ENCODE measurements at places on chromosomes 5 and 9. TPM values are rescaled to one million over a fixed set of nuclear protein-coding genes. Genes with fewer than 3 reads are reported as not detected.

- no peak for DNase-seq
Measured at GRCh38 chr5:59829386-59829785, 64.1 kb downstream of the PDE4D start.

- no peak for DNase-seq
Measured at GRCh38 chr9:115229496-115229895, 111.5 kb upstream of the TNC start.

GRCh38 chr9:121930956-121931355 lies 162.2 kb downstream of the TTLL11 start:
- DNase-seq, result no peak

KIAA1191 gene
- 56.6 TPM for total RNA-seq

FOXD4L6 gene
- total RNA-seq, result not detected

GRCh38 chr5:77168161-77168878 lies 42.2 kb upstream of the PDE8B start:
- no peak for DNase-seq

GRCh38 chr5:141883892-141884318 lies 5.7 kb upstream of the PCDH1 start:
- no peak for DNase-seq

- DNase-seq, result no peak
Measured at GRCh38 chr5:61809651-61810050, 477.6 kb downstream of the ZSWIM6 start.

DNA sequence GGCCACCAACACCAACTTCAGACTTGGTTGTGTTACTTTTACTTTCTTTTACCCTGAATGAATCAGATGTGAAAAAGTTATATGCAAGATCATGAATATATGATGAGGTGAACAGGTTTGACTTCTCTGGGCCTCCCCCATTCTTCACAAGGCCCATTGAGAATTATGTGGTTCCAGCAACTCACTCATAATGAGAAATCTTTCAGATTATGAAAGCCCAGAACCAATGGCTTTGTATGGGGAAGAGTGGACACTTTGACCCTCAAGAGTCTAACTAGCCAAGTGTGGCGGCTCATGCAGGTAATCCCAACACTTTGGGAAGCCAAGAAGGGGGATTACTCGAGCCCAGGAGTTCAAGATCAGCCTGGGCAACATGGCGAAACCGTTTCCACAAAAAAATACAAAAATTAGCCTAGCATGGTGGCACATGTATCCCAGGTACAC lies 16.1 kb upstream of the LNPEP start:
- no peak for DNase-seq

PAPPA gene
- not detected for total RNA-seq

DNA sequence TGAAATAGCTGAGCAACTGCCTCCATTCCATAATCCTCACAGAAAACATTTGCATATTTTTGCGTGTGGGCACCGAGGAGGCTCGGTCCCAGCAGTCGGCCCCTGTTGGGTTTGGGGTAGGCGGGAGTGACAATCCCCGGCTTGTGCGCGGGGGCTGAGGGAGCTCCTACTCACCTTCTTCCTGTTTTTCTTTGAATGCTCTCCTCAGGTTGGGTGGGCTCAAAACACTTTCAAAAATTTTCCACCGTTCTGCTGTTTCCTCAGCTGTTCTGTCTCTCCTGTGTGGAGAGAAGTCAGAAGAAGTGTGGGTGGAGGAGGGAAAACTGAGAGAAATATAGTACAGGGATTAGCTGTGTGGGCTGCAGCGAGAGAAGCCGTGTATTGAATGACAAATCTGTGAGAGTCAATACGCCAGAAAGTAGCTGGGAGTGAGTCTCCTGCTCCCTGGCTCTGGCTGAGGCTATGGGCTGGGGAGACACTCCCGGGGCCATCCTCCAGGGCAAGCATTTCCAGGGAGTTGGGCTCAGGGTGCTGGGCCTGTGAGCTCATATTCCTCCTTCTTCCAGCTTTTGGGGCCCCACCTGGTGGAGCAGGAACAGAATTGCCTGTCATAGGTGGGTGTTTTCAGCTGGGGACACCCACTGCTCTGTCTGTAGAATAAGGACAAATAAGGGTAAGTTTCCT lies 84.7 kb downstream of the CMYA5 start:
- DNase-seq, result no peak

DNA sequence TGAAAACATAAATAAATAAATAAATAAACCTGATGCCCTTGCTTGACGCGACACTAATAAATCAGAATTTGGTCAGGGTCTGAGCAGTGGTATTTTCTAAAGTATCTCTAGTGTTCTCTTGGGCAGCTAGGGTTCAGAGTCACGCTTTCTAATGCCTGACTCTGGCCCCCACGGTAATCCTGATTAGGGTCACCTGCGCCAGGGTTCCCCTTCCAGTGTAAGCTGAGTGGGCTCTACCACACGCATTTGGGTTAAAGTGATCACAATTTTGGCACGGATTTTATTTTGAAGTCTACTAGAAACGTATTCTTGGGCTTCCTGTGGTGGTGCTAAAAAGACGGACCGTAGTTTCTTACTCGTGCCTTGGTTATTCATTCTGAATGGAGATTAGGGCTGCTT lies 651 bp downstream of the TTC1 start:
- DNase-seq, result no peak

GABRB2 gene
- total RNA-seq, result 0.29 TPM

DNA sequence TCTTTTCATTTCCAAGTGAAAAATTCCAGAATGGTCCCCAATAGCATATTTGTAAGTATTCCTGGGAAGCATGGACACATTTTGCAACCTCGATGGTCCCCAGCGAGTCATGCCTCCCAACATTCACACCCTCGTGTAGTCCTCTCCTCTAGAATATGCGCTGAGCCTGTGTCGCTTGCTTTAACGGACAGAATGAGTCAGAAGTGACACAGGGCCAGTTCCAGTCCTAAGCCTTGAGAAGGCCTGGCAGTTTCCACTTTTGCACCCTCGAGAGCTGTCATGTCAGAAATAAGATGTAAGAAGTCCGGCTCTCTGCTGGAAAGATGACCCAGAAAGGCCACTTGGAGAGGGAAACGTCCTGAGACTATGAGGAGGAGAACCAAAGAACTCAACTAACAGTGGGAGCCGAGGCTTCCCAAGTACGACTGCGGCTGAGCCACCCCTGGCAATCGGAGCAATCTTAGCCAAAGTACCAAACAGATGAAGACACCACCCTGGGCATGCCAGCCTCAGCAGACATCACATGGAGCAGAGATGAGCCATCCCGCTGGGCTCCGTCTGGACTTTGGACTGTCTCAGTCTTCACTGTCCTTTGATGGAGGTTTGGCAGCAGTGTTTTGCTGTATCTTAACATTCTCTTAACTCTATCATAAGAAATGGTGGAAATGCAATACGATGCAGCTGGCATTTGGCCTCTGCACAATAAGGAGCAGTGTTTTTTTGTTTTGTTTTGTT lies 42.6 kb upstream of the GFPT2 start:
- no peak for DNase-seq

DNA sequence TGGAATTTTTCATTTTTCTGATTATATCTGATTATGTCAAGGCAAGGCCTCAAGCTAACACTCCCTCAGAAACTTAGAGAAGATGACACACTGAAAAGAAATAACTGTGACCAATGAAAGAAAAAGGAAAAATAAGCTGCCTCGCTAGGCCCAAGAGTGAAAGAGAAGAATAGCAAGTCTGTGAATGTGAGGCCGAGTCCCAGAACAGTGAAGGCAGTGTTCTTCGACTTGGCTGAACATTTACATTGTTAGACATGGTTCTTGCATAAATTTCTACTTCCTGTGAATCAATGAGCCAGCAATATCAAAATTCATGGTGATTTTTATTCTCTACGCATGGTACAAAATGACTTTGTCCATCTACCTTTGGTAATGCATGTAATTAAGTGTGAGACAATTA lies at the start of gene ATP10B:
Gene ATP10B (minus strand): TSS at position 163 of the 400 bp plus-strand sequence. CDS start 164,137 bp downstream, outside the sequence.
- no peak for DNase-seq

- DNase-seq, result no peak
Measured at GRCh38 chr9:77176686-77177142, 620 bp upstream of the VPS13A start.

GRCh38 chr5:123170816-123171215 lies 81.8 kb downstream of the PRDM6 start:
- DNase-seq, result no peak

DNA sequence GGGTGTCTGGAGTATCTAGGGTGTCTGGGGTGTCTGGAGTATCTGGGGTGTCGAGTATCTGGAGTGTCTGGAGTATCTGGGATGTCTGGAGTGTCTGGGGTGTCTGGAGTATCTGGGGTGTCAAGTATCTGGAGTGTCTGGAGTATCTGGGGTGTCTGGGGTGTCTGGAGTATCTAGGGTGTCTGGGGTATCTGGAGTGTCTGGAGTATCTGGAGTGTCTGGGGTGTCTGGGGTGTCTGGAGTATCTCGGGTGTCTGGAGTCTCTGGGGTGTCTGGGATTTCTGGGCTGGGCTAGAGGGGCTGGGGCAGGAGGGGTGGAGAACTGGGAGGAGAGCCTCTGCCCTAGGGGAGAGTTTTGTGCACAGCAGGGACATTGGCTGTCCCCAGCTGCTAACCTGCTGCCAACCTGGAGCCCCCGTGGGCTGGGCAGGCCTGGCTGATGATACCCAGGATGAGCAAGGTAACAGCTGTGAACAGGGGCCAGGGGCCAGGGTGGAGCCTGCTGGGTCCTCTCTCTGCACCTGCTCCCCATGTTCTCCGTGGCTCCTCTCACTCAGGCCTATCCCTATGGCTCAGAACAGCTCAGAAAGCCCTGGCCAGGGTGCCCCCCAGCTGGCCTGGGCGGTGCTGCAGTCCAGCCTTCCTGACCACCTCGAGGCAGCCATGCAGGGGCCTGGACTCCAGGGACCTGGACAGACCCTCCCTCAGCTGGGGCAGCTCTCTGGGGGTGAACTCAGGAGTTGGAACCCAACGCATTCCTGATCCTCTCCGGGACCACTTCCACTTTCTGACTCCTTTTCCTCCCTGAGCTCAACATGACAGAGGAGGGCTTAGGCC lies 29.9 kb downstream of the LHX3 start:
- no peak for DNase-seq

DNA sequence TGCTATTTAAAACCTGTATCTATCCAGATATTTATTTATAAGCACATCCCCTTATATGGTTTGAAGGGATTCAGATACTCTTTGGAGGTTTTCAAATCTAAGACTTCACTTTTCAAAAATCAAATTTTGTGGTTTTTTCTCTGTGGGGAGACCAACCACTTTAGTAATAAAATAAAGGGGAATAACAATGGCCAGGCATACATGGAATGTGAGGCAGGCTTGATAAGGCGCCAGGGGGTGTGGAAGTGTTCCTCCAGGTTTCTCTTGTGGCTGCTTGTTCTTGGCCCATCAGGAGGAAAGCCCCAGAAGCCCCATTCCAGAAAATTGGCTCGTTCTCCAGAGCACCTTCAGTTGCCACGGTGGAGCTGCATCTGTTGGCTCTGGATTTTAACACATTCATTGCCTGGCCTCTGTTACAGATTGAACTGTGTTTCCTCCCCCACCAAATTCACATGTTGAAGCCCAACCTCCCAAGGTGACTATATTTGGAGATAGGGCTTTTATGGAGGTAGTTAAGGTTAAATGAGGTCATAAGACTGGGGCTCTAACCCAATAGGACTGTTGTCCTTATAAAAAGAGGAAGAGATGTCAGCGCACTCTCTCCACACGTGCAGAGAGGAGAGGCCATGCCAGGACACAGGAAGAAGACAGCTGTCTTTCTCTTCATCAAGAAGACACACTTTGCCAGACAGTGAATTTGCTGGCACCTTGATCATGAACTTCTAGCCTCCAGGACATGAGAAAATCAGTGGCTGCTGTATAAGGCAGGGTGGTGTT lies 195.9 kb downstream of the TMEM38B start:
- DNase-seq, result no peak

DNA sequence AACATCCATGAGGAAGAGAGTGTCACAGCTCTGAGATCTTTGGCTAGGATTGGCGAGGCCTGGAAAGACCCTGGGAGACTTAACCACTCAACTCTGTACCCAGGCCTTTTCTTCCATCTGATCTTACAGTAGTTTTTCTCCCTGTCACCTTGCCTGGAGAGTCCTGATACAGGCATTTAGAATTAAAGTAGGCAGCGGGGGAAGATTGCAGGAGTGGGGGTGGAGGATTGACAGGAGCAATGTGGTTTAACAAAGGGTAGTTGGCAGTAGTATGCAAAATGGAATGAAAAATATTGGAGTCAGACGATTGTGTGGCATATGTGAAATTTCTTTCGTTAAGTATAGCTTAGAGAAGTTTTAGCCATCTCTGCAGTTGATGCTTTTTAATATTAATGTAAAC lies 16.9 kb downstream of the TMEFF1 start:
- DNase-seq, result no peak

PDE6A gene
- not detected for total RNA-seq

DNA sequence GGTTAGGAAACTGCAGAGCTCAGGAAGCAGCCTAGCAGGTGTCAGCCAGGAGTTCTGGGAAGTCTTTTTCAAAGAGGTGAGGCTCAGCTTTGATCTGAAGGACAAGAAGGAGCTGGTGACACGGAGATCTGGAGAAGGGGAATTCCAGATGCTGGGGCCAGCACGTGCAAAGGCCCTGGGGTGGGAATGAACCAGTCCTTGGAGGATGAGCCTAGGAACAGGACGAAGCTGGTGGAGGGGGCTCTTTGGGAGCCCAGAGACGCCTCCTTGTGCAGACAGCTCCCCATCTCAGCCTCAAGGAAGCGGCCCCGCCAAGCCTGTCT lies 15.2 kb upstream of the RNU6ATAC start:
- no peak for DNase-seq

CXCL14 gene
- total RNA-seq, result not detected

DNA sequence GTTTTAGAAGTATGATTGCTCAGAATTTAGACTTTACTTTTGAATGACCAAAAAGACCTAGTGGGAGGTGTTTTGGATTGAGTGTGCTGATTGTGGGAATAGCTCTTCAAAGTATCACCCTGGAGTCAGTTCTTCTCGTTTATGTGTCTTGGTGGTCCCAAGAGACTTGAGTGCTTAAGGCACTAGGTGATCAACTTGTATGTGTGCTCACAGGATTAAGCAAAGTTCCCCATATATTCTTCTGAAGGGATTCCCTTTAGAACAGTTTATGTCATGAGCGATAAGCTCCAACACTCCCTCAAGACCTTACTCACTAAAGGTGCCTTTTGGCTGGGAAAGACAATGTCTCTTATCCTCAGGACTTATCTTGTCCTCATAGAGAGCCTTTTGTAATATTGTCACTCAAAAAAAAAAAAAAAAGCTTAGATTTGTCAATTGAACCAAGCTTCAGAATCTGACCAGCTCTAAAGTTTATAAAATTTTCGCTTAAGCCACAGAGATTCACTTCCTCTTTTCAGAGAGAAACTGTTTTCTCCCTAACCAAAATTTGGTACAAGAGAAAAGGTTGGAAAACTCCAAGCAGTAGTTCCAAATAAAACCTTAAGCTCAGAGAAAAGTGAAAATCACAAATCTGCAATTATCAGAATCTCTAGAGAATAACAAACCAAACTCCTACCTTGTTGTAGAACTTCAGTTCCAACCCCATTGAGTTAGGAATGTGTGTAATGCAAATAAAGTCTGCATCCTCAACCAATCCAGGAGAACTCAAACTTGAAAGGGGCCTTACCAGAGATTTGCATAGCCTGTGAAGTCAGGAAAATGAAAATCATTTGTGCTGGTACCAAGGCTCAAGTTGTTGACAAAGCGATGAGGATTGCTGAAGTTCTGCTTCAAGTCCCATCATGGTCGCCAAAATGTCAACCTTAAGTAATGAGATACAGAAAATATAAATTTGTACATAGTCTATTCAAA lies 40.0 kb upstream of the PDZD2 start:
- DNase-seq, result no peak

GRCh38 chr5:111227801-111228200 lies 3.6 kb downstream of the CAMK4 start:
- no peak for DNase-seq

Data from activated B cell treated with CpG ODN at 0.5 μM for 24 hours (primary cell).